ENCODE measurements at places on chromosomes 11 and 22. TPM values are rescaled to one million over a fixed set of nuclear protein-coding genes. Genes with fewer than 3 reads are reported as not detected.

Gene C22orf31
- total RNA-seq: not detected

Gene B4GALNT4
- 1.8 TPM for total RNA-seq

Gene KCNJ4
- total RNA-seq: not detected

Gene HBG1
- not detected for total RNA-seq

Gene MS4A12
- not detected for total RNA-seq

Gene OVOL1
- not detected for total RNA-seq

Gene GPHA2
- total RNA-seq: not detected

Gene OR9Q2
- 0.12 TPM for total RNA-seq

Gene TYR
- total RNA-seq: not detected

Gene CEP126
- 1.6 TPM for total RNA-seq
